Naive thymus-derived CD4-positive, alpha-beta T cell (primary cell): ENCODE measurements at places on chromosomes 2 and 18. TPM values are rescaled to one million over a fixed set of nuclear protein-coding genes. Genes with fewer than 3 reads are reported as not detected.

DNA sequence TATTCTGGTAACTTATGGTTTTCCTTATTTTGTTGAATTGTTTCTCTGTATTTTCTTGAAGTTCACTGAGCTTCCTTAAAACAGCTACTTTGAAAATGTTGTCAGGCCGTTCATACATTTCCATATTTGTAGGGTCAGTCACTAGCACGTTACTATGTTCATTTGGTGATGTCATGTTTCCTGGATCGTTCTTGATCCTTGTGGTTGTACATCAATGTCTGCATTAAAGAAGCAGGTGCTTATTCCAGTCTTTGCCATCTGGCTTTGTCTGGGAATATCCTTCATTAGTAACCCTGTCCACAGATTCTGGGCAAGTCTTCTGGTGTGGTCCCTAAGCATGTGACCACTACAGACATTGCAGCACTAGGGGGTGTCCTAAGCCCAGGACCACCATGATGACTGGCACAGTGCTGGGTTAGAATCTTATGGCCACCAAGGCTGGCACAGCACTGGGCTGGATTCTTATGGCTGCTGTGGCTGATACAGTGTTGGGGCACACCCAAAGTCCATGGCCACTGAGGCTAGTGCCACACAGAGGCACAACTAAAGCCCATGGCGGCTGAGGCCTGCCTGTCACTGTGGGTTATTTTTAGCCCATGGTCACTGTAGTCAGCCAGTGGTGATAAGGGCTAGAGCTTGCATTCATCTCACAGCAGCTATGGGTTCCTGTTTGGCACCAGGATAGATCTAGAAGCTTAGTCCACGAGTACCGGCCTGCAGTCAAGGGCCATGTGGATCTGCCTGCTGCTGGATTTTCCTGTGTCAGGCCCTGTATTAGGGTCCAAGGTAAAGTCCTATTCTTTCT is 13.2 kb downstream of the VWA3B start:
- no peak for DNase-seq

DNA sequence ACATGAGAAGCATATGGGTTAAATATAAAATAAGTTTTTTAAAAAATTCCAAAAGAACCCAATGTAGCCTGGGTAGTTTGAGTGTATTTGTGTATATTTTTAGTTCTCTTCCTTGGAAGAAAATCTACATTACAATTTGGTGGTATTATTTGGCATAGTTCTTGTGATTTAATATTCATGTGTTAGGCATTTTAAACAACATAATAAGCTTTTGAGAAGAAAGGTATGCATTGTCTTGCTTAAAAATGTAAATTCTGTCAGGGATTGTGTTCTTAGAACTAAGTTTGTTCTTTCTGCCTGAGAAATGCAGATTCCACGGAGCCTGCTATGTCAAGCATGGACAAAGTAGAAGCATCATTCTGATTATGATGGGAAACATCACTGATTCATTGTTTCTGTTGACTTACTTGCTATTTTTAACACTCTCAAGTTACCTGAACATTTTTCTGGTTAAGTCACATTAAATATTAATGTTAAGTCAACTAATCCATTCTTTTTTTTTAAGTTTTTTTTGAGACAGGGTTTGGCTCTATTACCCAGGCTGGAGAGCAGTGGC is 49.4 kb downstream of the TNFRSF11A start:
- no peak for DNase-seq

DNA sequence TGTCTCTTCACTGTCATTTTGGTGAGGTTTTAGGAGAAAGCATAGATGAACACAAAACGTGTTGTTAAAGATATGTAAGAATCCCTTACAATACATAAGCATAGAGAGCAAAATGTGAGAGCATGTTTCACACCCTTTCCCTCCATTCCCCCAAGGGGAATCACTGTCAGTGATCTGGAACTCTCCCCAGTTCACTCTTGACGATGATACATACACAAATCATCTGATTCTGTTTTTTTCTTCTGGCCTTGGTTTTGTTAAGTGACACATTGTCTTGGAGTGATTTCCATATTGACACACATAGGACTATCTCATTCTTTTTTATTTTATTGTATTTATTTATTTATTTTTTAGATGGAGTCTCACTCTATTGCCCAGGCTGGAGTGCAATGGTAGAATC is 53.7 kb upstream of the TANC1 start:
- no peak for DNase-seq

DNA sequence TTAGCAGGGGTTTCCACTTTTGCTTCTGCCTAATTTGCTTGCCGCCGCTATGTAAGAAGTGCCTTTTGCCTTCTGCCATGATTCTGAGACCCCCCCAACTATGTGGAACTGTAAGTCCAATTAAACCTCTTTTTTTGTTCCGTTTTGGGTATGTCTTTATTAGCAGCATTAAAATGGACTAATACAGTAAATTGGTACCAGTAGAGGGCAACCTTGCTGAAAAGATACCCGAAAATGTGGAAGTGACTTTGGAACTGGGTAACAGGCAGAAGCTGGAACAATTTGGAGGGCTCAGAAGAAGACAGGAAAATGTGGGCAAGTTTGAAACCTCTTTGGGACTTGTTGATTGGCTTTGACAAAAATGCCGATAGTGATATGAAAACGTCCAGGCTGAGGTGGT is 216.1 kb upstream of the FSIP2 start:
- DNase-seq = no peak

GRCh38 chr18:68484241-68484640 is 230.7 kb downstream of the TMX3 start:
- no peak for DNase-seq

DNA sequence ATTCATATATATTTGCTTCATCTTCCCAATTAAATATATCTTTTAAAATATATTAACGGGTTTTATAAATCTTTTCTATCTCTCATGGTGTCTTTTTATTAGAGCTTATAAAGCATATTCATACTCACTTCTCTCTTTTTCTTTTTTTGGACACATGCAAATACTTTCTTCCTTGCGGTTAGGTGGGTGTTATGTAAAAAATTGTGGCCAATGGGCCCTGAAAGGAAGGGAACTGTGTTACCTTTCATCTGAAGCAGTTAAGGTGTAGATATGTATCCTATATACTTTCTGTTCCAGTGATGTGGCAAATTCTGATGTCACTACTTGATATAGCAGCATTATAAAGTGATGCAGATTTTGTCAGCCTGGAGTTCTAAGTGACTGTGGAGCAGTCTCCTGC is 714.5 kb downstream of the PLCL1 start:
- no peak for DNase-seq

DNA sequence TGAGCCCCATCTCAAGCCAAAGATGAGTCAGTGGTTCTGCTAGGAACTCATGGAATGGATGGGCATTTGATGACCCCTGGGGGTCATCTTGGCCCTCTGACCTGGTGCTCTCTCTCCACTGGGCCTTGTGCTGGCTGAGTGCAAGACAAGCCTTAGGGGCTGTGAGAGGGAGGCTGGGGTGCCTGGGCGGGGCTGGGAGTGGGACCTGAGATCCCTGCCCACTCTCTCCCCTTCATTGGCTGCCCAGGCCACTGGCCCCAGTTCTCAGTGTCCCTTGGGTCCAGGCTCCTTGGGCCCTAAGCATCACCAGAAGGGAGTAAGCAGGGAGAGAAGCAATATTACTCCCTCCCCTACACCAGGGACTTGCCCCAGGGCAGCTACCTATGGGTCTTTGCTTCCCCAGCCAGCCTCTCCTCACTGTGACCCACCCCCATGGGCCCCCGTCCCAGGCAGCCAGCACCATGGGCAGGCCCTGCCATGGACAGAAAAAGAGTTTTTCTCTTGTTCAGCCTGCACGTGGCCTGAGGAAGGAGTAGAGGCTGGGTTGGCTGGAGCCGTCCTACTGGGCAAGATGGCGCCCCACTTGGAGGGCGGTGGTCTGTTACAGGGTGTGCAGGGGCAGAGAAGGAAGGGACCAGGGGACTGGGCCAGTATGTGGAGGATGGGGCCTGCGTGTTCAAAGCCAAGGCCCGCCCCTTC is 33.6 kb downstream of the ATOH8 start:
- DNase-seq = no peak

- no peak for DNase-seq
Observed at GRCh38 chr18:79355433-79356335, 40.0 kb upstream of the NFATC1 start.

- no peak for DNase-seq
Observed at GRCh38 chr2:104321796-104322349, 532.0 kb upstream of the POU3F3 start.

The ITGA6 gene
- 102 TPM for polyA plus RNA-seq
